Renal pelvis (tissue), 12 donors: ENCODE measurements at places on chromosomes 1 and 21. TPM values are rescaled to one million over a fixed set of nuclear protein-coding genes. Genes with fewer than 3 reads are reported as not detected.

The ZNF669 gene
- 14.1 TPM for polyA plus RNA-seq

The GPR25 gene
- not detected for polyA plus RNA-seq

The LRRC7 gene
- 4.7 TPM for polyA plus RNA-seq

The OR2M2 gene
- not detected for polyA plus RNA-seq

The CYP4A11 gene
- polyA plus RNA-seq: 58.8 TPM

The LY9 gene
- polyA plus RNA-seq: 0.20 TPM

DNA sequence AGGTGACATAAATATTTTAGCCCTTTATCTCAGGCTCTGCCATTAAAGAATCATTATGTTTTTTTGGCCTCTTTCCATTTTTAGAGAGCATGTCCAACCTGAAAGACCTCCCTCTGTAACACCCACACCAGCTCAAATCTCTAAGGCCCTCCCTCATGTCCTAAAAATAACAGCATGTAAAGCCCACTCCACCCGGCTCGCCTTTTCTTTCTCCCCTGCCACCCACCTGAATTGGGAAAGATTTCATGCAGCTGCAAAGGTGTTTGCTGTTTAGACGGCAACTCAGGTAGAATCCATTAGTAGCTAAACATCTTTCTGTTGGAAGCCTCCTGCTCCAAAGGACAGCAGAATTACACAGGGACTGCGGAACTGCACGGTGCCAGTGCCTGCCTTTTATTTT is 79.9 kb downstream of the DMRTA2 start:
- DNase-seq: no peak

GRCh38 chr1:21517660-21518480 is 8.6 kb downstream of the ALPL start:
- DNase-seq: no peak

DNA sequence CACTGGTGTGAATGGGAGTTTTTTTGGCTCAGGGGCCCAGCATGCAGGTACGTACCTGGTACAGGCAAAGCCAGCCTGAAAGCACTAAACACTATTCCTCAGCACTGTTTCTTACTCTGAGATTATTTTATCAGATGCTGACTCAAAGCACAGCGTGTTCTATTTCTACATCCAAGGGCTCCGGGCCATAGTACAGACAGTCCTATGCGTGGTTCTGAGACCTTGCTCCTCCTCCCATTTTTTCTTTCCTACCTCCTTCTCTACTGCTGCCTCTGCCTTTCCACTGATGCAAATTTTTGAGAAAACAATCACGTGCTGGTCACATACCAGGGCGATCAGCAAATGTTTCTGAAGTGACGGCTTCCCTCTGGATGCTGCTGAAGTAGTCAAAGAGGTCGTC is 36.3 kb downstream of the PDPN start:
- no peak for DNase-seq

GRCh38 chr1:114080511-114081436 is 72.9 kb downstream of the SYT6 start:
- no peak for DNase-seq

DNA sequence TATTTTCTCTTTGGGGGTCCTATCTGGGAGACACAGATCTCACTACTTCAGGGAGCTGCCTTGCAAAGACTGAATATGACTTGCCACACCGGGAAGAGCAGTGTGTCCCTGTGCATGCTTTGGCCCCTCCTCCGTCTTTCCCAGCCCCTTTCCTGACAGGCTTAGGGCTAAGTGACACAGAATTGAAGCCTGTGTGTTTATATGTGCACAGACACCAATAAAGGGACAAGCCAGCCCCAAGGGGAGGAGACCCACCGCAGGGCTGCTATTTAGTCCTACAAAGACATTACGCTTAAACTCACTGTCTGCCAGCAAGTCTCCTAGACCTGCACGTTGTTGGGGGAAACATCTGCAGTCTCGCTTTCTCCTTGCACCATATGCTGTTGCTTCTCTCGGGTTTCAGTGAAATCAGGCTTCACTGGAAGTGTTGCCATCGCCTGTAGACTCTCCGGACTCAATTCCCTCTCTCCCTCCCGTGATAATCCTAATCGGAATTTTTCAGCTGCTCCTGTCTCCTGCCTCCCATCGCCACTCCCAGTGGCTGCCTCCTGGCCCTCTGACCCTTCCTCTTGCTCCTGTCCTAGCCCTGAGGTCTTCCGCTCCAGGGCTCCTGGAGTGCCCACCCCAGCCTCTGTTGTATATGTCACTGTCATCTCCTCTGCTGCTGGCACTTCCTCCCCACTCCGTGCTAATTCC is 58.5 kb upstream of the LRRC53 start:
- no peak for DNase-seq

GRCh38 chr1:218570456-218570855 is 225.3 kb downstream of the TGFB2 start:
- no peak for DNase-seq

GRCh38 chr1:15412175-15412800 is 2.6 kb downstream of the EFHD2 start:
- no peak for DNase-seq

DNA sequence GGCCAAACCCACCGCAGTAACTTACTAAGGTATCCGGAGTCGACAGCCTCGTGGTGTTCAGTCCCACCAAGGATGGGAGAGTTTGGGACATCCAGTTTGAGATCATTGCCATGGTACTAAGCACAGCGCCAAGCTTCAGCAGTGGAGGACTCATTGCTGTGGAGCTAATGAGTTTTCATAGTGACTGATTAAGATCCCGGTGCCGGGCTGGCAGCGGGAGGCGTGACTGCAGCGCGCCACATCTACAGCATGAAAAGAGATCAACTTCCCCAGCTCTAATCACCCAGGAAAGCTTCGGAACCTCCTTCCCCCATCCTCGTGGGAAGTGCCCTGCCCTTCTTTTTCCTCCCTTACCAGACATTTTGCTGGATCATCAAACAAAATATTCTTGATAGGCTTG is 149.9 kb downstream of the OLFM3 start:
- DNase-seq: peak; percentile 52

DNA sequence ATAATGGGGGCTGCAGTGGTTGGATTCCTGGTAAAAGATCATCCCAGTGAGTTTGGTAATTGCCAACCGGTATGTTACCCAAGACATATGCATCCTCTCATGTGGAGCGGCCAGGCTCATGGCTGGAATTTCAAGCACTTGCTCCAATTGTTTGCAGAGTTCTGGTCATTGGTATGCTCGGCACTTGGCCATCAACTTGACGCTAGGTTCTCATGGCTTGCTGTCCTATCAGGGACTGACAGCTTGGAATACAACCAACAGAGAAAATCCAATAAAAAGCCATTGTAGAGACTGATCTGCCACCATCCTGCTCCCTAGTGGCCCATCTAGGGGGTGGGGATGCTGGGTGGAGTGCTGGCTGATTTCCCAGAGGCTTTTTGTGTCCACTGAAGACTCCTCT is 120.9 kb downstream of the EDEM3 start:
- no peak for DNase-seq

DNA sequence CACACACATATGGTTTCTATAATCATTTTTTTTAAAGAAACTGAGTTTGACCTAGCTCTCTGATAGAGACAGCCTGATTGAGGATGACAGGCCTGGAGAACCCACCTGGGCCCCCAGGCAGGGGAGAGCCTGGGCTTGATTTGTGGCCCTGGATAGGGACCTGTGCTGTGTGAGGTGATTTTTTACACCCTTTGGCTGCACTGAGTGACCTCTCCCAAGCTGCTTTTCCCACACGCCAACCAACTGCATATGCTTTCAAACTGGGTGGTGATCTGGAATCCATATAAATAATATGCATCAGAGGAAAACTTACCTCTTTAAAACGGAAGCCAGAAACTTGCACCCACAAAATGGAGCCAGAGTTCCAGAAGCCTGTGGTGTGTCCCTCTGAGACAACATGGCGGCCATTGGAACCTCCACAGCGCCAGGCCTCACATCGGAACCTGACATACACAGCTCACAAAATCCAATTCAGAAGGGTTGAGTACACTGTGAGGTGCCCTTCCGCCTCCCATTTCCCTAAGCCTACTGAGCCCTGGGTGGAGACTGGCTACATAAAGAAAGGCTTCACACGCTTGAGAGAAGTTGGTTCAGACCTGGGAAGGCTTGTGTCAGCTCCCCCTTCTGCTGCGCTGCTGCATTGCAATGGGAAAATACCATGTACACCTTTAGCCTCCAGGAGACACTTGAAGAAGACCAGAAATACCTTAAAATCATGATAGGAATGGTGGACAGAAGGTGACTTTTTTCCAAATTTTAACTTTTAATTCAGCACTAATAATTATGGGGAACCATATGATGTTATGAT is 160.7 kb downstream of the HHIPL2 start:
- no peak for DNase-seq

- no peak for DNase-seq
Measured at GRCh38 chr1:117783606-117784396, 145.6 kb downstream of the GDAP2 start.

- no peak for DNase-seq
Measured at GRCh38 chr1:93669369-93669768, 12.3 kb downstream of the BCAR3 start.

DNA sequence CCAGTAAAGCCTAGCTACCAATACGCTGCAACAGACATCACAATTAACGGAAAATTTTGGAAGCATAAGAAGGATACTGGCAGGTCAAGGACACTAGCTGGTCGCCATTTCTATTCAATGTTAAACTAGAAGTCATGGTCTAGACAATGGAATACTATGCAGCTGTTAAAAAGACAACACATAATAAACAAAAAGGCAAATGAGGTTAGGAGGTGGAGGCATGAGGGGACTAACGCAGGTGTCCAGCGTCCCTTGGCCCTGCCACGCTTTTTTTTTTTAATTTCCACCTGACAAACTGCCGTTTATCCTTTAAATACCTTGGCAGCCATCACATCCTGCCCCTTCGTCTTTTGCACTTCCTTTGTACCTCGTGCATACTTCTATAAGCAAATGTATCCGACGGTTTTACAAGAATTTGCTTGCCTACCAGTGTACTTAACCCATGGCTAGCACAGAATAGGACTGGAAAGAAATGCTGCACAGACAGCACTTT is 698 bp upstream of the SLC22A15 start:
- no peak for DNase-seq

DNA sequence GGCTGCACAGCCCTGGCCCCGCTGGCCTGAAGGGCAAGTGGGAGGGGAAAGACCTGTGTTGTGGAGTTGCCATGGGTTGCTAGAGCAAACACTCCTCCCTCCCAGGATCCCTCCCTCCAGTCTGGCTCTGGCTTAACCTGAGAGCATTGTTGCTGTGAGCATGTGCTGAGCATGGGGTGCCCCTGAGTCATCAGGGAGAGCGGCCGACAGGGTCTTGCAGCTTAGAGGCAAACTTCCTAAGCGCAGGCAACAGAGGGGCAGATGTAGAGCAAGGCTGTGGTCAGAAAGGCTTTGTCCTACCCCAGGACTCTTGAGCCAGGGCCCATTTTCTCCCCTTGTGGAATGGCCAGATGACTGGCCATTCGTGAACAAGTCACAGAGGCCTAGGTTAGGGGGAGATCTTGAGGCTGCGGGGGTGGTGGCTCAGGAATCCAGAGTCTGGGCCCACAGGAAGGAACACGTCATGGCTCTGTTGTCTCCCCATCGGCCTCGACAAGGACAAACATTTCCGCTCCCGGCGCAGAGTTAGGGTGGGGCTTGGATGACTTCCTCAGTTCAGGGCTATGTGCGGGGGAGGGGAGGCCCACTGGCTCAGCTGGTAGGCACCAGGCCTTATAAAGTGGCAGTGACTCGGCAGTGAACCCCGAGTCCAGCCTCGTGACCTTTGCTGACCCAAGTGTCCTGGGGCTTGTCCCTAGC is 362 bp upstream of the DYNLT4 start:
- peak; percentile 94 for DNase-seq

- DNase-seq: no peak
Measured at GRCh38 chr1:107683683-107684082, 281.3 kb downstream of the VAV3 start.

DNA sequence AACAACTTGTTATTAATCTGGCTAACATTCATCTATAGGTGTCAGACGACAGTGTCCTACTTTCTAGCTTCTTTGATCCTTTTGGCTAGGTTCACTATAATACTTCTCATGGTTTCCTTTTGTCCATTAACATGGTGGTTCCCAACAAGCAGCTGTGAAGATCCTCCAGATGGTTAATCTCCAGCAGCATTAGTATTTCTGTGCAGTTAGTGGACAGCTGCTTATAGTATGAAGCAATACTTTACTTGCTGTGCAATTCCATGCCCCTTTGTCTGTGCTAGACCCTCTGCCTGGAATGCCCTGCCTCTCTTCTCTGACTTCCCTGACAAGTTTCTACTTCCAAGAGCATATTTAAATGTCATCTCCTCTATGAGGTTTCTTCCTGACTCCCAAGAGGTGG is 41.7 kb upstream of the ARHGAP29 start:
- DNase-seq: no peak

- DNase-seq: no peak
Measured at GRCh38 chr1:204680051-204680450, 5.5 kb downstream of the LRRN2 start.
